NCI-H446 (cell line): ENCODE measurements at places on chromosomes 4 and X.

DNA sequence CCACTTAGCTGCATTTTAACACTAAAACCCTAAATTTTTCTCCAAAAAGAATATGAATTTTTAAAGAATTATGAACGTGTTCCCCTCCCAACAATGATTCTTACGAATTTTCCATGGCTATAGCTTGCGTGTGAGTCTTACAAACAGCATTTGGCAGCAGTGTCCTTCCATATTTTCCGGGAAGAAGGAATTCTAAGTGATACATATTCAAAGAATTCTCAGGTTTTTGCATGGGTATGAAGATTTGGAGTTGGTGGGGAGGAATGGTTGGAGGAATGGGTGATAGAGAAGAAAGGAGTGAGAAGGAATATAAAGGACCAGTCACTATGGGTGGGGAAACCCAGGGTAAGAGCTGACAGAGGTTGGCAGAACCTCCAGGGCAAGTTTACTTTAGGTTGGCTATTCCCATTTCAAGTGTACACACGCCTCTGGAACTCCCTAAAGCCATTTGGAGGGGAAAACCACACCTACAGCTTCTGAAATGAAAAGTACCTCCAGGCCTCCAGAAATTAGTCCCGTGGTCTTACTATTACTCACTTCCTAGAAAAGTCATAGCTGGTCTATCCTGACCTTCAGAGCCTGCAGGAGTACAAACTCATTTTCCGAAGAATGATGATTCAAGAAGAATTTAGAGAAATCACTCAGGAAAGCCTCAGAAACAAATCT, 420.8 kb upstream of the DIPK2B start:
- no peak for DNase-seq

- DNase-seq = no peak
Observed at GRCh38 chrX:48998391-48998790, 3.7 kb downstream of the GRIPAP1 start.

DNA sequence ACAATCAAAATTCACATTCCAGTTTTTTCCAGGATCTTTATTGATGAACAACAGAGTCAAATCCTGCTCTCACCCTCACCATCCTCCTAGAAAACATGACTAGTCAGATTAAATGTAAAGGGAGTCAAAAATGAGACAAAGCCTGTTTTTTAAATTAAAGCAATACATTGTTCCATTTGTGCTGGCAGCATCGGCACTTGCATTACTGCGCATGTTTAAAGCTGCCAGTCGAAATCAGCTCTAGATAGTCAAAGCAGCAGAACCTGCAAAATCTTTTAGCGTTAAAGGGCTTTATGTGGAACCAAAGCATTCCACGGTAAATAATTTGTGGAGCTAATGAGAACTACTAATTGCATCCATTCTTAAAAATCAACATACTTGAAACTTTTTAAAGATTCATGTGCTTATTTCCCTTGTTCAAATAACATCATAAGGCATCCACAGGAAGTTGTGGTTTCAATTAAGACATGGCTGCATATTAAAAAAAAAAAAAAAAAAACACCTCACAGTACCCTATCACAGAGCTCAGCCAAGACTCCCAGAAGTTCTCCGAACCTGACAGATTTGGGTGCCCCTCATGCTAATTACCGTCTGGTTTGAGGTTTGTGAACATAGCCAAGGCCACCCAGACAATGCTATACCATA, 82.2 kb downstream of the SH3KBP1 start:
- no peak for DNase-seq

DNA sequence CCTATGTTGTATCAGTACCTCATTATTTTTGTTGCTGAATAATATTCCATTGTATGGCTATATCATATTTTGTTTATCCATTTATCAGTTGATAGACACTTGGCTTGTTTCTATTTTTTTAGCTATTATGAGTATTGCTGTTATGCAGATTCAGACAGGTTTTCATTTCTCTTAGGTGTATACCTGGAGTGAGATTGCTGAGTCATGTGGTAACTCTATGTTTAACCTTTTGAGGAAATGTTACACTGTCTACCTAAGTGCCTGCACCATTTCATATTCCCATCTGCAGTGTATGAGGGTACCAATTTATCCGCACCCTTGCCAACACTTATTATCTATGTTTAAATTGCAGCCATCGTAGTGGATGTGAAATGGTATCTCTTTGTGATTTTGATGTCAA, 43.0 kb upstream of the SH3RF1 start:
- DNase-seq = no peak

GRCh38 chr4:154623995-154624394, 11.5 kb upstream of the FGG start:
- DNase-seq = no peak

GRCh38 chr4:108113229-108113628, 55.5 kb downstream of the LEF1 start:
- DNase-seq = no peak

DNA sequence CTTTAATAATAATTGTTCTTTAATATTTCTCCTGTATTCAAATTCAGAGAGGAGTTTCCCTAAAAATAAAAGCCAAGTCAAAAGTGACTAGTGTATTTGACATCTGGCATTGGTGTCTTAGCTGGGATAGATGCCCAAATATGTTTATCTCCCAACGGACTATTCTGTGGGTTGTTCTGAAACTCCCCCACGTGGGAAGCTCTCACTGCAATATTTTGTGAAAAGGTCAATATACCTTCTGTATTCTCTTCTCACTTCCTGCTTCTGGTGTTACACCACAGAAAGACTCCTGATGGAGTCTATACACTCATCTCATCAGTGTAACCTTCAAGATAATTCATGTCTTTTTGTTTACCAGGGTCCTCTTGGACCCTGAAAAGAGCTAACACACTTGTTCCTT, 2052.8 kb upstream of the TENM3 start:
- no peak for DNase-seq

GRCh38 chr4:188414441-188414840, 275.2 kb downstream of the TRIML1 start:
- no peak for DNase-seq

DNA sequence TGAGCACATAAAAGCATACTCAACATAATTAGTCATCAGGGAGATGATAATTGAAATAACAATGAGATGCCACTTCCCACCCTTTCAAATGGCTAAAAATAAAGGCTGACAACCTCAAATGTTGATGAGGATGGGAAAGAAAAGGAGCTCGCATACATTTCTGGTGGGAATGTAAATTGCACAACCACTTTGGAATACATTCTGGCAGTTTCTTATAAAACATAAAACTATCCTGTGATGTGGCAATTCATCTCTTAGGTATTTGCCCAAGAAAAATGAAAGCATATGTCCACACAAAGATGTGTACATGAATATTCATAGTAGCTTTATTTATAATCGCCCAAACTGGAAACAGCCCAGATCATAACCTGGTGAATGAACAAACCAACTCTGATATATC, 687 bp upstream of the ZNF275 start:
- no peak for DNase-seq

- DNase-seq = no peak
Observed at GRCh38 chrX:155115174-155115819, 44.0 kb downstream of the BRCC3 start.

- no peak for DNase-seq
Observed at GRCh38 chrX:118637997-118638396, 89.4 kb upstream of the IL13RA1 start.

DNA sequence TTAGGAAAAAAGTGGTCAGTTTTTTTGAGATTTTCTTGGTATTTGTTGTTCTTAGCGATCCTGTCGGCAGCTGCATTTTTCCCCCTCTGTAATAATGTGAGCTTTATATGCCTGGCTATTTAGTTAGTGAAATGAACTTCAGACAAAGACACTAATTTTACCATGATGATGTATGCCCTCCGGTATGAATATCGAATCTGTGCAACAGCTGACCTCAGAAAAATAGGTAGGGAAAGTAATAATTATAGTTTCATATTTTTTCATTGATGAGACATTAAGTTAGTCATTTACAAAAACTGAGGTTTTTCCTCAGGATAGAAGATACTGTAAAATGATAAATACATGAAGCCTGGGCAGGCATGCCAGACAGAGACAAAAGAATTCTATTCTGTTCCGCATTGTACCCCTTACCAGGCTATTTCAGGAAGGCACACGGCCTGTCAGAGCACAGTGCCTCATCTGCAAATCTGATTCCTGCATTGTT, 155.8 kb downstream of the SHROOM3 start:
- no peak for DNase-seq

- no peak for DNase-seq
Observed at GRCh38 chrX:7242613-7243012, 94.7 kb upstream of the PUDP start.

- DNase-seq = no peak
Observed at GRCh38 chr4:26884486-26884988, 23.9 kb downstream of the STIM2 start.

DNA sequence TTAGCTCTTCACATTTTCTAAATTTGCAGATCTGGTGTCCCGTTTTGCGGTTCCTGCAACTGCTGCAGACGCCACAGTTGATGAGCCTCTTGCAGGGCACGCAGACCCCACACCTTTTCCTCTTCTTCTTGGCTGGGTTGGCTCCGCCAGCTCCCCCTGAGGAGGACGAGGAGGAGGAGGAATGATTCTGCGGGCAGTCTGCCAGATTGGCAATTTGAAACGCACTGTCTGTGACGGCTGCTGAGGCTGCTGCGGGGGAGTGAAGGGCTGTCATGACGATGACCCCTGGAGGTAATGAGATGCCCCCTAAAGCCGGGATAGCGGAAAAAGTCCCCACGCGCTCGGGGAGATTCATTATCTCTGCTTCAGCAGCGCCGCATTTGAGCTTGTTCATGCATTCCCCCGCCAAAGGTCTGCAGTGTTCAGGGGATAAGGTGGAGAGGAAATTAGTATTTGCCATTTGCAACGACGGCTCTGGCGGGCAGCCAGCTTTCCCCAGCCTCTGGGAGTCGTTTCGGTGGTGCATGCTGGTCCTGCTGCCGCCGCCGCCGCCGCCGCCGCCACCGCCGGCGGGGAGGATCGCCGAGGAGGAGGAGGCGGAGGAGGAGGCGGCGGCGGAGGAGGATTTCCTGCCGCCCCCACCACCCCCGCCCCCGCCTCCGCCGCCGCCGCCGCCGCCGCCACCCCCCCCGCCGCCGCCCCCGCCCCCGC, 3.8 kb downstream of the CXXC4 start:
- peak; percentile 81 for DNase-seq

- no peak for DNase-seq
Observed at GRCh38 chr4:177974461-177974860, 532.2 kb upstream of the AGA start.

DNA sequence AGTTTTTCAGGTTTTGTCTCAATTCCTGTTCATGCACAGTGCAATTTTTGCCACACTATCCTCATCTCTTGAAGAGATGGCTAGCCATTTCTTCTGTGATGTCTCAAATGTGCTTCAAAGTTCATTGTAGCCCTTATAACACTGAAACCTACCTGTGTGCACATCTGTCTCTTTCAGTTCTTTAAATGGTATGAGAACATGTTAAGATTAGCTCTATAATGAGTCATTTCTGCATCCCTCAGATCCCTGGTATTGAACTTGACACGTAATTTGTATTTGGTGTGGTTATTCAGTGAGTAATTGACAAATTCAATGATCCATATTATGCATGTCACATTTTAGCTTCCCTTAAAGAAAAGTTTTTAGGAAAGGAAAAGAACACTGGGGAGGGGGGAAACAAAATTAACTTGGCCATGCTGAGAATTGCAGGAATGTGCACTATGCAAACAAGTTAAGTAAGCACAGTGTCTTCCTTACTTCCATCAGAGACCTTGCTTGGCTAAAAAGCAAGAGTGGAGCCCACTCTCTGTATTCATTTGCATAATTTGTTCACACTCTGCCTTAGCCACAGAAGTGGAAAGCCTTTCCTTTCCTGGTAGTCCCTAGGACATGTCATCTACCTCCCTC, 659.8 kb upstream of the MAGEB2 start:
- no peak for DNase-seq

- DNase-seq = no peak
Observed at GRCh38 chr4:39032218-39033085, at the start of gene TMEM156. Gene TMEM156 (minus strand): TSS chr4:39032409. CDS start chr4:39032313, 96 bp downstream.

DNA sequence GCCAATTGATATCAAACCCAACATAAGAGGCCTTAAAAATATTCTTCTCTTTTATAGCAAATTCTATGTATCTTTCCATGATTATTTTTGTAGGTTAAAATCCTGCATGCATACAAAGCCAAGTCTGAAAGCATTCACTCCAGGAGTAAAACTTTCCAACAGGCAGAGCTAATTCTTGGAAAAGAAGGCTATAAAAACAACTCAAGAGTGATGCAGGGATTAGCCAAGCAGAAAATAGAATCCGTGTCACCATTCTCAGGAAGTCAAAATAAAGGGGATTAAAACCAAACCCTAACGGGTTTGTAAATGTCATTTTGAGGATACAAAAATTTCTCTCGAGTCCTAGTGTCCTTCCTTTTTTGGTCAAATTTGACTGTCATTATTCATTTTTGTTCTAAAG, 412.4 kb downstream of the DMD start:
- no peak for DNase-seq

DNA sequence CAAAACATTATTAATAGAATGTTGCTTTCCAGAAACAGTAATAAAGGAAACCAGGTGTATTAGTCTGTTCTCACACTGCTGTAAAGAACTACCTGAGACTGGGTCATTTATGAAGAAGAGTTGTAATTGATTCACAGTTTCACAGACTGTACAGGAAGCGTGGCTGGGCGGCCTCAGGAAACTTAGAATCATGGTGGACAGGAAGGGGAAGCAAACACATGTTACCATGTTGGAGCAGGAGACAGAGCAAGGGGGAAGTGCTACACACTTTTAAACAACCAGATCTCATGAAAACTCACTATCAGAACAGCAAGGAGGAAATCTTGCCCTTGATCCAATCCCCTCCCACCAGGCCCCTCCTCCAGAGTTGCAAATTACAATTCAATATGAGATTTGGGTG, 815.8 kb downstream of the TRIML1 start:
- no peak for DNase-seq

GRCh38 chr4:53040459-53040815, 178.3 kb downstream of the RASL11B start:
- no peak for DNase-seq

- DNase-seq = no peak
Observed at GRCh38 chrX:56804867-56805266, 75.8 kb downstream of the NBDY start.

DNA sequence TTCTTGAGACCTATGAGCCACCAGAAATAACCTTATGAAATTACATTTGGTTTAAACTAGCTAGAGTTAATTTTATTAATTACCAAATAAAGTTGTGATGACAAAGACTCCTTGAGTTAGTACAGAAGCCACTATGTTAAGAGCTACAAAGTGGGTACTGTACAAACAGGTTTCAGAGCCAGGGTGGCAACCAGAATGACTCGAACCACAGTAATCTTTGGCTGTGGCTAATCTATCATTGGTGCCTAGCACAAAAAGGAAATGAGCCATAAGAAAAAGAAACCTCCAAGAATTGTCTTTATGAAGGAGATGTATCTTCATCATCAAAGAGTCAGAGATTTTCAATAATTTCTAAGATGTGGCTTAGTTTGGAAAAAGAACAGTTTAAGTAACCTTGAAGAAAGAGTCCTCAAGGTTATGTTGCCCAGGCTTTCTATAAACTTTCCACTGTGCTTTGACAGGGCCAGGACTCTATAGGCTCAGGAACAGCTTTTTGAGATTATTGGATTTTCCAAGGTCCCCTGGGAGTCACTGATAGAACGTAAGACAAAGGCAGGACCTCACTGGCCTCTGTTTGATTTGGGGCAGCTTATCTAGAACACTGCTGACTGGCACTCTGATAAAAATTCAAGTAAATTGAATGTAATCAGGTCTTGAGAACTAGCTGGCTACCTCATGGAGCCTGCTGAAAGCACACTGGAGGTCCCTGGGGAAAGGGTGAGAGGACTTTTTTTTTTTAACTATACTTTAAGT, 777.7 kb downstream of the STIM2 start:
- DNase-seq = no peak
